ENCODE measurements at places on chromosomes 12 and 14.

GRCh38 chr12:109529691-109530640 lies 43.3 kb downstream of the MMAB start:
- DNase-seq, result no peak

GRCh38 chr14:74682169-74682952 lies 30.5 kb downstream of the AREL1 start:
- no peak for DNase-seq

GRCh38 chr14:98819867-98820206 lies 452.2 kb downstream of the BCL11B start:
- no peak for DNase-seq

- DNase-seq, result no peak
These were observed 72.8 kb upstream of the IFNG-AS1 start for GRCh38 chr12:67916266-67916970.

- DNase-seq, result no peak
These were observed 1.5 kb downstream of the MYF6 start for GRCh38 chr12:80708975-80709328.

- no peak for DNase-seq
These were observed 1.7 kb downstream of the FGFR1OP2 start for GRCh38 chr12:26939953-26940352.

DNA sequence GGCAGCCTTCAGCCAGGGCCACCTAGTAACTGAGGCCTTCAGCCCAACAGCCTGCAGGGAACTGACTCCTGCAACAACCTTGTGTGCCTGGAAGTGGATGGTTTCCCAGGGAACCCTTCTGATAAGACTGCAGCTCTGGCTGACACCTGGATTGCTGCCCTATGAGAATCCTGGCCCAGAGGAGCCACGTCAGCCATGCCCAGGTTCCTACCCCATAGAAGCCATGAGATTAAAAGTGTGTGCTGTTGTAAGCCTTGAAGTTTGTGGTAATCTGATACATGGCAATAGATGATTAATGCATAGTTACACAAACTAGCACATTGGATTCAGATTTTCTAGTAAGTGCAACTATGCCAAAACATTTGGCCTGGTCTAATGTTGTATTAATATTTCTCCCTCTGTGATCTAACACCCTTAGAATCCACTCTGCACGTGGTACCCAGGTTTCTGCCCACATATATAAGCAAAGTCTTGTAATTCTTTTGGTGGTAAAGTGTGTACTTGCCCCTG lies 64.8 kb upstream of the BEGAIN start:
- DNase-seq, result no peak

GRCh38 chr12:79938843-79939242 lies 3.9 kb upstream of the PPP1R12A start:
- no peak for DNase-seq

- DNase-seq, result no peak
These were observed 800.1 kb upstream of the FBXO33 start for GRCh38 chr14:40232302-40232701.

DNA sequence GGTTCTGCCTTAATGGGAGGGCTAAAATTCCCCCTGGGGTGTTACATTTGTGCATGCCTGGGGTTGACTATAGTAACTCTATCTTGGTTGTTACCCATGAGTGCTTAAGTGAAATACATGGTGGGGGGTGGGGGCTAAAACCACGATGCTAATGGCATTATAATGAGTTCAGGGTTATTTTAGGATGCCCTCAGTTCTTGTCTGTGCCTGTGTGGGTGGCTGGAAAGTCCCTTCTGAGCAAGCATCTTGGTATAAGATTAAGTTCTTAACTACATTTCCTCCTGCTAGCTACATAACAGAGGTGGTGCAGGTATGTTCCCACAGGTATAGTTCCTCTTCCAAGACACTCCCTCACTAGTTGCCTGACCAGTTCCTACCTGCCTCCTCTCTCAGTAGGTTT lies 822.3 kb downstream of the LRFN5 start:
- no peak for DNase-seq

GRCh38 chr14:52412426-52412825 lies 98.3 kb downstream of the PTGER2 start:
- DNase-seq, result no peak

DNA sequence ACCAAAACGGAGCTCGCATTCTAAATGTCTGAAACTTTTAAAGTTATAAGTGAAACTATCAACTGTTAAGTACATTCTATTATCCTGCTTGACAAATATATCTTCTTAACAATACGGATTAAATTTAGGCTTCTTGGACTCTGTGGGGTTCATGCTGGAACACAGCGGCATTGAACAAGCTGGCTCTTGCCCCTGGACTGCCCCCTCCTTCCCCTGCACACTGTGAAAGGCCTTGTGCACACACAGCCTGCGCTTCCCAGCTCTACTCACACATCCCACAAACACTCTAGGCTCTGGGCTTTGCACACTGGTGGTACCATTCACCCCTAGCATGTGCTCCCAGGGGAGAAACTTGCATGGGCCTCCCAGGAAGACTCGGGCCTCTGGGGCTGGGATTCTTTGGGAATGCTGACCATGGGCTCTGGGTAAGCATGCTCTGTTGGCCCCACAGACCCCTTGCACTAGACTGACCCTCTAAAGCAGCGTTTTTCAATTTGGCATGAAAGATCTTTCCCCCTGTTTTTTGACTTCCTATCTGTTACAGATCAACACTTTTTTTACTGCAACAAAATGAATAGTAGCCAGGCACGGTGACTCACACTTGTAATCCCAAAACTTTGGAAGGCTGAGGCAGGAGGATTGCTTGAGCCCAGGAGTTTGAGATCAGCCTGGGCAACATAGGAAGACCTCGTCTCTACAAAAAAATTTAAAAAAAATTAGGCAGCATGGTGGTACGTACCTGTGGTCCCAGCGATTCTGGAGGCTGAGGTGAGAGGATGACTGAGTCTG lies 96.2 kb upstream of the CPM start:
- no peak for DNase-seq

DNA sequence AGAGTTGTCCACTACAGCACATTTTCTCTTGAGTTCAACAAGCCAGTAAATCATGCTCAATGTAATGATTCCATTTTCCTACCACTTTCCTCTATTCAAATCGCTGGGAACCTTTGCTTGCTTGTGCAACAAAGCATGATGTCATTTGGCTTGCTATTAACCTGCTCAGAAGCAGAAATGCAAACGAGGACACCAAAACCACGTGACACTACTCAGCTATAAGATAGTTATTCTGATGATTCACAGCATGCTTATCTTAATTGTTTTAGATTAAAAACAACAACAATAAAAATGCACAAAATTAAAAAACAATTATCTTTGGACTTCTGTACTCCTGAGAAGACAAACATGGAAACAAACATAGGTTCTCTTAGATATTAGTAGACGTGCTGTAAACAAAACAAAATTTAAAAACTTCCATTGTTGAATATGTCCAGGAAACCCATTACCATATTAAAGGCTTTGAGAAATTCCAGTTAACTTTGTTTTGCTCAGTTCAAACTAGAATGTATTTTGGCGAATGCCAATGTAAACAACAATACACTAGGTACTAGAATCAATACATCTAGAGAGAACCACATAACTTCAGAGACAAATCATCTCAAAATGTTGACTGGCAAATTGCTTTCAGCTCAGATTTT lies 77.5 kb upstream of the KRAS start:
- no peak for DNase-seq

Data from cortex of kidney (tissue), 1 donor.